ENCODE measurements at places on chromosomes 7 and 10.

- DNase-seq = no peak
These were observed 5.4 kb upstream of the FZD9 start for GRCh38 chr7:73427902-73428787.

DNA sequence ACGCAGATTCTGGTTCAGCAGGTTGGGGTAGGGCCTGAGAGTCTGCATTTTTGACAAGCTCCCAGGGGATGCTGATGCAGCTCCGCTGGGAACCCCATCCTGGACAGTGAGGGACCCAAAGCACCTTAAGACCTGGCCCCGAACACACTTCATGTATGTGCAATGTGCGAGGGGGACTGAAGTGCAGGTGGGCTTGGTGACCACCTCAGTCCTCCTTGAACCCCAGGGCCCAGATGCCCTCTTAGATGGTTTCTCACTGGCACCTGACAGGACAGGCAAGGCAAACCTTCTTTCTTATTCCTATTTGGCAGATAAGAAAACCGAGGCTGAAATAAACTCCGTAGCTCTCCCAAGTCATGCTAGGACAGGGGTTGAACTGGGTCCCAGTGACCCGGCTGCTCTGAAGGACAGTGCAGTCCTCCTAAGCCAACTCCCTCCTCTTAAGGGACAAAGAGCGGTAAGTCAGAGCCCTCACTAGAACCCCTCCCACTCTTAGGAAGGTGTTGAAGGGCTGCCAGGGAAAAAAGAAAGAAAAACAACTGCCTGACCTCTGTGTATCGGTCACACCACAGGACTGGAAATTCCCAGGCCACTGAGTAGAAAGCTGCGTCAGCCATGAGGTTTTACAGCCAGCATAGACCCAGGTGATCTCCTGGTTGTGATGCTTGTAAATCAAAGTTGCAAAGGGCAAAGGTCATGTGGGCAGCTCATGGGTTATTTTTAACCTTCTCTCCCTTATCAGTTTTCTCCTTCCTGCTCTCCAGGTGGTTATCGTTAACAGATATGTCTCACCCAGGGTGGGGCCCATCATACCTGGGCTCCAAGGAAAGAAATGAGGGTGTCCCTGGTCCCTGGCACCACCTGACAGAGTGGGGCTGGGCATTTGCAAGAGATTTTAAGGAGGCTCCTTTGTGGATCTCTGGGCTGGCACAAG lies 90.9 kb upstream of the SMNDC1 start:
- peak; percentile 92 for DNase-seq

- DNase-seq = no peak
These were observed 742.3 kb downstream of the TNS3 start for GRCh38 chr7:46839651-46840050.

- DNase-seq = peak; percentile 49
These were observed 430.9 kb downstream of the ACTR3B start for GRCh38 chr7:153190452-153190851.

DNA sequence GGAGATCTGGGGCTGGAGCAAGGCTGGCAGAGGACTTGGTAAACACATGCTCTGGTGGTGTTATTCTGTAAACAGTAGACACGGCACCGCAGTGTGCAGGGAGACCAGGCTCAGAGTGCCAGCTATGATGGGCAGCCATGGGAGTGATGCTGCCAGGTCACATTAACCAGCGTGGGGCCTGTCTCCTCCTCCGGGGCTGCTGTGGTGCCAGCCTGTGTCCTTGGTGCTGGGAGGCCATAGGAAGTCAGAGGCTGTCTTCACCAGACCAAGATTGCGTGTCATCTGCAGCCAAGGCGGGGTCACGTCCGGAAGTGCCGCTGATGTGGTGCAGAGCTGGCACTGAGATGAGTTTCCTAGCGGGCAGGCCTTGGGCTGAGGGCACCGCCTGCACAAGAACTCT lies 236.0 kb downstream of the GLRX3 start:
- DNase-seq = no peak

DNA sequence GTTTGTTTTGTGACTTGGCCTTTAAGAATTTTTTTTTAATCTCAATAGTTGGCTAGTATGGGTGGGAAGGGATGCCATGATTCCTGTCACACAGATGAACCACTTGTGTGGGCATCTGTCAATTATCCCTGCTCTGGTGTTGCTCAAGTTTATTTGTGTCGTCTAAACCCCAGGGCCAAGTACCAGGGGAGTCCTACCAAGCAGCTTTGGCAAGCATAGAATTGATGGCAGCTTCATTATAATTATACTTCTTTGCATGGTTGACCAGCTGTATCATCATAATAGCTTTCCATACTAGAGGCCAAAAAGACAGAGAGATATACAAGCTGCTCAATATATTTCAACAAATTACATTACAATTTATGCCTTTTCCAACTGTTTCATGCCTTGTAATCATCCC lies 30.4 kb downstream of the SUGCT start:
- no peak for DNase-seq

DNA sequence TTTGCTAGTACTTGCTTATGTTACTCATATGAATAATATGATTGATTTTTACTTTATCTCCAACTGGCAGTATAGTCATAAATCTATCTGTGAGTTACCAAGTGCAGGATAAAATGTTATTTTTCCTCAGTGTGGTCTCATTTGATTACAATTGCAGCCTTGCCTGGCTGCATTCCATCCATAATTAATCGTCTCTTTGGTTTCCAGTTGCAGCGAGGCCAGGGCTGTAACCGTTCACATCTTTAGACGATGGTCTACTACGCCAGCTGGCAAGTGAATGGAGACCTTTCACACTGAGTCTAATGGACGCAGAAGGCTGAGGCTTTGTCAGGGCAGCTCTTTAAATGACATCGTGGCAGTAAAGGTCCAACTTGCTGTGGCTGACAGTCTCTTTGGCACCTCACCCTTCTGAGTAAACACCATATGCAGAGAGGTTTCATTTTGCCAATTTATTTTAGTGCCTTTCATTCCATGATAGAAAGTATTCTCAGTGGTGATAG lies 84.0 kb downstream of the ARL4A start:
- no peak for DNase-seq

DNA sequence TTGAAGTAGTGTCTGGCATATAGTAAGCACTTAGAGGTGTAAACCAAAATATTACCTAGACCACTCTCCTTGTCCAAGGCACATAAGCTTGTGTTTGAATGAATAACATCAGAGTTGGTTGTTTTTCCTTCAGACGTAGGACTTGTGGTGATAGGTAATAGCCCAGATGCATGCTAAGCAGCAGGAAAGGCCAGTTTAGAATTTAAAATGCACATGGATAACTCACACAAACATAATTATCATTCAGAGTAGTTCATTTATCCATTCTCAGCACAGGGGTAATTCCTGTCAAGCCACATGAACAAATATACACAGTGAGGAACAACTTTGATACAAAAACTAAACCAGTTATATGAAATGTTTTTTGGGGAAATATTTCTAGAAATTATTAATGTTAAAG lies 181.0 kb upstream of the HPS1 start:
- no peak for DNase-seq

GRCh38 chr7:155994279-155994811 lies 182.1 kb upstream of the SHH start:
- DNase-seq = no peak

GRCh38 chr10:7075110-7075509 lies 335.7 kb downstream of the SFMBT2 start:
- DNase-seq = no peak

DNA sequence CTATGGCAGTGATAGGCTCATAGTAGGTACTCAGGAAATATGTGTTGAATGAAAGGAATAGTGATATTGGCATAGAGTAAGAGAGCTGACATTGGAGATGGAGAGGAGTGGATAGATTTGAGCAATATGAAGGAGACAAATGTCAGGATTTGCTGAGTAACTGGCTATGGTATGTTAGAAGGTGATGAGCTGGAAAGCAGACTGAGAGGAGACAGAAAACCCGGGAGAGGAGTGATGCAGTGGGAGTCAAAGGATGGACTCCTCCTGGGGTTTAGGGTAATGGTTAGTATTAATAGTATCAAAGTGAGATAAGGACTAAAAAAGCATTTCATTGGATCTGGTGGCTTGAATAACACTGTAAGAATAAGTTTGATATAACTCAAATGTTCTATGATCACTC lies 64.8 kb downstream of the CD36 start:
- no peak for DNase-seq

GRCh38 chr10:43623351-43623750 lies 17.1 kb downstream of the ZNF485 start:
- DNase-seq = no peak

DNA sequence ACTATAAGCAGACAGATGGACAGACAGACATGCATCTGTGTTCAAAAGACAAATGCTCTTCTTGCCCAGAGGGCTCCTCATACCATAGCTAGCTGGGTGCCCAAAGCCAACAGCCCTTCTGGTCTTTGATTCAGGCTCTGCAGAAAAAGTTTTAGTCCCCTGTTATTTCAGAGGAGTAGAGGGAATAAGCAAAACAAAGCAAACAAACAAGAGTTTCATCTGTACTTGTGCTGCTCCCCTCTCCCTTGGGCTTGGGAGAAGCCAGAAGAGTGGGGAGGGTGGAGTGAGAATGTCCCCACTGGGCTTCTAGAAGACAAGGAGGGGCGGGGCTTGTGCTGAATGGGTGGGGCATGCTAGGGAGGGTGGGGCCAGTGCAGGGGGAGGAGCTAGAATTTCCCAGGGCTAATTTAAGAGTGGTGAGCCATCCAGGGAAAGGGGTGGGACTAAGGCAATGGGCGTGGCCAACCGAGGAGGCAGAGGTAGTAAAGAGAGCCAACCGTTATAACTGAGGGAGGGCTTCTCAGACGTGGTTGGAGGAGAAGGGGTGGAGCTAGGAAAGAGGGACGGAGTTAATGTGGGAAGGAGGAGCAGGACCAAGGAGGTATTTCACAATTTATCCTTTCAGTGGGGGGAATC lies 101.2 kb upstream of the MGMT start:
- peak; percentile 5 for DNase-seq

- DNase-seq = no peak
These were observed 207.8 kb upstream of the FAM3C start for GRCh38 chr7:121603886-121604285.

- DNase-seq = no peak
These were observed 3.4 kb upstream of the DLX6 start for GRCh38 chr7:97001656-97002554.

DNA sequence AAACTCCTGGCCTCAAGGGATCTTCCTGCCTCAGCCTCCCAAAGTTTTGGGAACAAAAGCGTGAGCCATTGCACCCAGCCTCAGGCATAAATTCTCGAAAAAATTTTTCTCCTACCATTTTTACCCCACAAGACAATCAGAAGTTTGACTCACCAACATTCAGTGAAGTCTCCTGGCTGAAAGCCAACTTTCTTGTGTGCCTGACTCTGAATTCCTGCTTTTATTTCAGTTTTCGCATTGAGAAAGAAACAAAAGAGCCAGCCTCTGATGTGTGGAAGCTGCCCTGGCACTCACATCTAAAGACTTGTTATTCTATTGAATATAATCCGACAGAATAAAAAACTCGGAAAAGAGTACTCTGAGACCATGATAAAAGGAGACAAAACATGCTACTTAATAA lies 402.9 kb downstream of the MAGI2 start:
- no peak for DNase-seq

GRCh38 chr10:17430647-17431355 lies 23.6 kb downstream of the ST8SIA6 start:
- peak; percentile 60 for DNase-seq

DNA sequence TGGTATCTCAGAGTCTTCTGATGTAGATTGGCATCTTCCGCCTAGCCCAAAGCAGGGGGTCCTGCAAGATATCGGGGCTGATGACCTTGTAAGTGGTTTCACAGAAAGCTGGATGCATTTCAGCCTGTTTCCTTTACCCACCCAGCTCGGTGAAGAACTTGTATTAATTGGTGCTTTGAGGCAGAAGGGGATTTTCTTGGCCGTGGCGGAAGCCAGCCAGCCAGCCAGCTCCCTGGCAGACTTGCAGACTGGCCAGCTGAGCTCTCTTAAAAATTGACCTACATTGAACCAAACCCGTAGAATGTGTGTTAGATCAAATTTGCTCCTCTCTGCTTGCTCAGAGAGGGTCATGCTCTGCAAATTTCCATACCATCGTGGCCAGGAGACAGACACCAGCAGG lies 218.4 kb downstream of the ADAM12 start:
- no peak for DNase-seq

DNA sequence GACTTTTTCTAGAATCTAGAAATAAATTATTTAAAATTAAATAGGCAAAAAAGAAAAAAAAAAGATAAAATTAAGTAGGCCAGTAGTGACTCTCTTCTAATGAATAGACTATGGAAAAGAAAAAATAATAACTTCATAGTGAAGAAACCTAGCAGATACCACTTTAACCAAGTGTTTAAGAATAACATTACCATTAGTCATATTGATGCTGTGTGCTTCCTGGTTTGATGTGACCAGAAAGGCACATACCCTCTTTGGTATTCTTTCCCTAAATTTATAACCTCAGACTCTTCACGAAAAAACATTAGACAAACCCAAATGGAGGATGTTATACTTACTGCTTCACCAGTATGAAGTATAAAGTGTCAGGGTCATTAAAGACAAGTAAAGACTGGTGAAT lies 42.6 kb downstream of the KIF20B start:
- no peak for DNase-seq

GRCh38 chr7:20223356-20223755 lies 6.2 kb upstream of the MACC1 start:
- DNase-seq = no peak

GRCh38 chr7:22433710-22434460 lies 66.1 kb downstream of the STEAP1B start:
- DNase-seq = no peak

- no peak for DNase-seq
These were observed 153.7 kb downstream of the KLF6 start for GRCh38 chr10:3631291-3631690.

GRCh38 chr7:106542550-106543220 lies 118.3 kb downstream of the CCDC71L start:
- DNase-seq = peak; percentile 88

DNA sequence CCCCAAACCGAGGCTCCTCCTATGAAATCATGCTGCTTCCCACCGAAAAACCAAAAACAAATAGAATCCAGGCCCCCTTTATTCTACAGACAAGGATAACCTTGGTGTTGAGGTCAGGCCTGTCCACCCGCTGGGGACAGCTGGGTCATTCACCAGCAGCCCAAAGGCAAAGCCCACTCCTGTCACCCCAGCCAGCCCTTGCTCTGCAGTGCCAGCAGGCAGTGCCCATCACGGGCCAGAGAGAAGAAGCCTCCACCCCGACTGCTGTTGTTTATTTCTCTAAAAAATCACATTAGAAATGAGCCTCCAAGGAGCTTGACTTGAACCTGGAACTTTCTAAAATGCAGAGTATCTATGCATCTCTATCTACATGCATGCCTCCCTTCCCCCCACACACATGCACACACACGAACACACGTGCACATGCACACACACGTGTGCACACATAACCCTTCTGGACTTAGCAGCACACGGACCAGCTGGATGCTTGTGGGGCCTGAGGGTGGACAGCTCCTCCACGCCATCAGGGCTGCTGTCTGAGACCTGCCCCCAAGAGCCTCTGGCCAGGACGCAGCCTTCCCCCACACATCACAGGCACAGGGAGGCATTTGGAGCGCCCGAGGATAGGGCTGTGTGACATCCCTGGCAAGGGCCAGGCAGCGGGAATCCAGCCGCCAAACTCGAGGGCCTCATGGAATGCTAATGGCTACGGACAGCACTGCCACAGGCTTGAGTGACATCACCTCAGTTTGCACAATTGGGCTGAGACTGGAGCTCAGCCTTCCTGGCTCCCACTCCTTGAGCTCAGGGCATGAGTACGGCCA lies 22.8 kb downstream of the PRKAG2 start:
- DNase-seq = no peak

All from GM12865 (cell line).